GOT3 (cell line): ENCODE measurements at places on chromosomes 2 and 18.

DNA sequence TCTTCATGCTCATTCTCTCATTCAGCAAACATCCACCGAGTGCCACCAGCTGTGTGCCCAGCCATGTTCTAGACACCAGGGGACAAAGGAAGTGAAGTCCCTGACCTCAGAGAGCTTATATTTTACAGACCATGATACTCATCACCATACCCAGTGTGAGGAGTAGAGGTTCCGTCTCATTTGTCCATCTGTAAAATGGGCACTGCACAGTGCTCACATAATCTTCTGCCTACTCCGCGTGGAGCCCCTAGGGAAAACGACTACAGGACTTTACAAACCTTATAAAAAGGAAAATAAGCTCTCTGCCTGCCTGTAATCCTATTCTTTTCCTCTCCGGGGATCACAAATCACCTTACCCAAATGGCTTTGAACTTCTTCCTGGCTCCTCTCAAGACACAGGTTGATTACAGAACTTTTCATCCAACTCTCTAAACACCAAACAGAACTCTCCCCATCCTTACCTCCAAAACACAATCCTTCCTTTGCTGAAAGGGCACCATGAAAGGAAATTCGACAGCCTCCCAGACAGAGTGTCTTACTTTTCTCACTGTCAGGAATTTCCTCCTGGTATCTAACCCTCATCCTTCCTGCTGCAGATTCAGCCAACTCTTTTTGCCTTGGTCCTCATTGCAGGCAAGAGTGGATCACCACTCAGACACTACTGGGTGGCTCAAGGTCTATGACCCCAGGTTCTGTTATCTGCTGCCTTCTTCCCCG is 99.5 kb downstream of the TNS1 start:
- DNase-seq, result no peak

DNA sequence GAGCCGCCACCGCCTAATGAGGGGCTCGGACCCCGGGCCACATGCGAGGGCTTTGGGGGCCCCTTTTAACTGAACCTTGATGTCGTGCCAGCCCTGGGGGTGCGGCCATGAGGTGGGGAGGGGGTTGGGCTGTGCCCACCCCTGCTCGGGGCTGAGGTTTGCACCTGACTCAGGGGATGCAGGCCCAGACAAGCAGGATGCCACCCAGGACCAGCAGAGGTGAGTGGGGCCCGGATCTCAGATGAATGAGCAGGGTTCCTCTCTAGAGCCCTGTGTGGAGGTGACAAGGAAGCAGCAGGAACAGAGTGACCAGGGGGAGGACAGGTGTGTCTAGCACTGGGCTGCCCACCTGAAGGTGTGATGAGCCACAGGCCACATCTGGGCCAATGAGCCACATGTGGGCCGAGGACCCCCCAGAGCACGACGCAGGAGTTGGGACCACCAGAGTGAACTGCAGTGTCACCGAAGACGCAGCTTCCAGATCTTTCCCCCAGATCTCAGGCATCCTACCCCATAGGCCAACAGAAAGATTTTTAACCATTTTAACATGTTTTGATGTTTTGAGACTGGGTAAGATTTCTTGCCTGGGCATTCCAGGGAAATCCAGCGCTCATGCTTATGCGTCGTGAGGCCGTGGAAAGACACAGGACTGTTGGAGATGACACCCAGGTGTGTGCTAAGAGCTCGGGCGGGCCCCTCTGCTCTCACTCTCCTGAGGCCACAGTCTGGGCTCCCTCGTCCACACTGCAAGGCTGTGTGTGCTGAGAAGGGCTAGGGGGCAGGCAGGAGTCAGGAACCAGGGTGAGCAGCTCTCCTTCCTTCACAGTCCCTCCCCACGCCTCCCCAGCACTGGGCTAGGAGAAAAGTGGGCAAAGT is 73.6 kb downstream of the DDX1 start:
- no peak for DNase-seq

GRCh38 chr2:150472511-150472899 is 15.0 kb downstream of the RND3 start:
- DNase-seq, result no peak

- no peak for DNase-seq
These were observed 311.9 kb downstream of the MYCN start for GRCh38 chr2:16252251-16252650.

- no peak for DNase-seq
These were observed 17.1 kb upstream of the CACNB4 start for GRCh38 chr2:152115952-152116351.

DNA sequence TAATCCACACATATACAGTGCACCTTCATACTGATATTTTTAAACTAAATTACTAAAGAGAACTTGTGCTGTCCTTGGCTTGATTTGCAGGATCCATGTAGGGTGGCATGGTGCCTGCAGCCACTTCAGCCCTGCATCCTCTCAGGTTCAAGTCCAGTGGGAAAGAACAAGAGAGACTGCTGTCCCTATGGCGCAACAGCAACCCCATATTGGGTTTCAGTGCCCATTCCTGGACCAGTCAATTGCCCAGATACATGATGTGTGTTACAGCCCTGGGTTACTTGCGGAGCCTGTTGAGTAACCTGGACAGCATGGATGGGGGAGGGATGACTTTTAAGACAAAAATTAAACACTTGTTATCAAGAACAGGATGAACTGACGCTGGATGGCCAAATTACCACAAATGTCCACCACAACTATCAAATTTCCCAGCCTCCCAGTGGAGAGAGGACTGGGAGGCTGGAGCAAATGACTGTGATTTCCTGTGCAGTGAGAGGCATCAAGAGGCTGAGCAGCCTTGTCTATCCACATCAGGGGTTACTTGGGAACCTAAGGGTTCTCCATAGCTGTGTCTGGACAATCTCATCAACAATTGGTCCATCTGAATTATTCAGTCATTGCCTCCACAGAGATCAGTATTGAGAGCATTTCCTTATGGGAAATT is 162.0 kb downstream of the CAPN13 start:
- DNase-seq, result no peak

DNA sequence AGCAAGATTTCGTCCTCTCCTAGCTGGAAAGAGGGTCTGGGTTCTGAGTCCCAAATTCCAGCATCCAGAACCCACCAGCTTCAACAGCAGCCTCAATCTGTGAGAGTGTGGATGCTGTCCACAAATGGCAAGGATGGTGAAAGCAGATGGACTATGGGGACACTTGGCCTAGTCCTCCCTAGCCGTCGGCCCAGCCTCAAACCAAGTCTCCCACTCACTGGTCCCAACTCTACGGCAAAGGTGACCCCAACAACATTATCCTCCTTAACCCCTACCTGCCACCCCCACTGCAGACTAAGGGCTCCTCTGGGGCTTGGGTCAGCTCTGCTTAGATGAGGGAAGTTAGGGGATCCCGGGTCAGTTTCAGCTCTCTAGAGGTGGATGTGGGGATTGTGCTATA is 57.3 kb downstream of the TNS1 start:
- DNase-seq, result no peak

- DNase-seq, result no peak
These were observed 233.2 kb upstream of the TCF4 start for GRCh38 chr18:55821219-55821618.

DNA sequence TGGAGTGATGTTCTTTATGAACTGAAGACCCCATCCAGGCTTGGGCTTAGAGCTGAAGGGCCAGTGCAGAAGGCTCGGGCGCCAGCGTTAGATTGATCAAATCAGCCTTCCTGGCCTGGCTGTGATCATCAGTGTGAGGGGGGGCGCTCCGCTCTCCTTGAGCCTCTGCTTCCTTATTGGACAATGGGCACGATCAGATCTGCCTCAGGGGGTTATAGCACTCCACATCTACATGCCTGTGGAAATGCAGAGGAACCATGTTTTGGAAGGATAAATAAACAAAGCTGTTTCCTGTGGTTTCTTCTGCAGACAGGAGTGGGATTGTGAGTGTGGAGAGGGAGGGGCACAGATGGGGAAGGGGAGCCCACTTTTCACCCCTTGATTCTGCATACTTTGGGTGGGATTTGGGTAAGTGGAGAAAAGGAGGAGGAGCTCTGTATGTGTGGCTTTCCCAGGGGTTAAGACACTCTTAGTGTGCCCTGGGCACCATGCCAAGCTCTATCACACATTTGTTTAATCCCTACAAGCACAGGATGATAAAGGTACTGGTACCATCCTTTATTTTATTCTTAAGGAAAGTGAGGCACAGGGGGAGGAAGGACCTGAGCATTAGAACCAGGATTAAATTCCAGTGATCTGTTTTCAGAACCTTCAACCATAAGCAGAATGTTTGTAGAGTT is 150.5 kb downstream of the EN1 start:
- no peak for DNase-seq

- DNase-seq, result no peak
These were observed 1189.4 kb downstream of the DSC3 start for GRCh38 chr18:29853126-29853525.

- no peak for DNase-seq
These were observed 1.4 kb downstream of the RPRD1A start for GRCh38 chr18:36066001-36066400.

DNA sequence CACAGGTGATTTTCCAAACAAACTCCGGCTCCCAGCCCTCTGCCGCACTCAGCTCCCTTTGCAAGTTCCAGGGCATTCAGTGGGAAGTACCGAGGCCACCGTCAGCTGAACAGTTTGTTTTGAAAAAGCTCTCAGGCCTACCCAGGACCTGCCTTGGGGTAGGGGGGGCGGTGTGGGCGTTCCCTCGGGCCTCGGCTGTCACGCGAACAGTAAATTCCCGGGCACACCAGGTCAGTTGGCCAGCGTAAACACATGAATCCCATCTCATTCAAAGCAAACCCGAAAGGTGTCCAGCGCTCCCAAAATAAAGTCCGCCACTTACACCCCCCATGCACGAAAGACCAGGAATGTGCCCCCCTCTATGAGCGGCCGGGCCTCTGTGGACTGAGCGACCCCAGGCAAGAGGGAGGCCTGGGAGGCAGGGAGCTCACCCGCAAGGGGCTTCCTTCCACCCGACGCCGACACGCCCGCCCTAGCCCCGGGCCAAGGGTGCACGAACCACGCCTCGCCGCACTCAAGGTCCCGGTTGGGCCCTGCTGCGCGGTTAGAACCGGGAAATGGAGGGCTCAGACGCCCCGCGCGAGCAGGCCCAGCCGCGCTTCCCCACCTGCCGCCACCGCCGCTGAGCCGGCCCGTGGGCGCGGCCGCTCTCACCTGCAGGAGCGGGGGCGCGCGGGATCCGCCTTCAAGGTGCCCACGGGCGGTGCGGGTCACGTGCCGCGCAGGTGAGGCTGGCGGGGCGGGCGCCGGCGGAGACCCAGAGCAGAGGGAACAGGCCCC is at the start of gene WDSUB1:
WDSUB1 (minus strand) TSS at position 775 of the 780 bp plus-strand sequence. CDS start 3,634 bp downstream, outside the sequence.
- DNase-seq, result no peak

DNA sequence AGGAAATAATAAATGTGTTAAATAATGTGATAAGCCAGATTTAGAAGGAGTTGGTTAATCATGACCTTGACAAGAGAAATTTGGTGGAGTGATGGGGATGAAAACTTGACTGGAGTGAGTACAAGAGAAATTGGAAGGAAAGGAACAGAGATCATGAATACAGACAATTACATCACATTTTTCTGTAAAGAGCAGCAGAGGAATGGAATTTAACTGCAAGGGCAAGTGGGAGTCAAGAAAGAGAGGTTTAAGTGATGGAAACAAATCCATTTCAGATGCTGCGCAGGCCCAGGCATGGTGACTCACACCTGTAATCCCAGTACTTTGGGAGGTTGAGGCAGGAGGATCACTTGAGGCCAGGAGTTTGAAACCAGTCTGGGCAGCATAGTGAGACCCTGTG is 46.7 kb downstream of the ICA1L start:
- no peak for DNase-seq

DNA sequence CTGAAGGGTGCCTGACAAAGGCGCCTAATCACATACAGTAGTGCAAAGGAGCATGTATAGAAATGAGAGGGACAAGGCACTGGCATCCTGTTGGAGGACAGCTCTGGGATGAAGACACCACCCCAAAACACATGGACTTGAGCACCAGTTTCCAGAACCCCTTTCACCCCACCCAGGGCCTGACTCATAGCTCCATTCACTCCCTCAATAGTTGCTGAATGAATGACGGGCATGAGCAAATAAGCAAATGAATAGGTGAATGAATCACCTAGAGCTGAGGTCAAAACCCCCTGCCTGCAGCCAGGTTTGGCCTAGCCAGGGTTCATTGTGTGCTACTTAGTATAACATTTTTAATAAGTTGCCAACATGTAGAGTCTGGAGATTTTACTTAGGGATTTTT is 66.3 kb downstream of the NRP2 start:
- no peak for DNase-seq

- DNase-seq, result no peak
These were observed 20.1 kb upstream of the TNP1 start for GRCh38 chr2:216879727-216880508.

DNA sequence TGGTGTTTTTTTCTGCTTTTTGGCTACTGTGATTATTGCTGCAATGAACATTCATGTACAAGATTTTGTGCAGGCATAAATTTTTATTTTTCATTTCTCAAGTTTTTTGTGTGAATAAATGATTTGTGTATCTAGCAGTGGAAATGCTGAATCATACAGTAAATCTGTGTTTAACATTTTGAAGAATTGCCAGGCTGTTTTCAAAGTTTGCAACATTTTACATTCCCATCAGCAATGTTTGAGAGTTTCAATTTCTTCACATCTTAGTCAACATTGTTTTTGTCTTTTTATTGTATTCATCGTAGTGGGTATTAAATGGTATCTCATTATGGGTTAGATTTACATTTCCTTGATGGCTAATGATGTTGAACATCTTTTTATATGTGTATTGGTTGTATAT is 98.8 kb upstream of the RBMS1 start:
- DNase-seq, result no peak

GRCh38 chr2:68663371-68664156 is 20.2 kb downstream of the PROKR1 start:
- DNase-seq, result no peak

DNA sequence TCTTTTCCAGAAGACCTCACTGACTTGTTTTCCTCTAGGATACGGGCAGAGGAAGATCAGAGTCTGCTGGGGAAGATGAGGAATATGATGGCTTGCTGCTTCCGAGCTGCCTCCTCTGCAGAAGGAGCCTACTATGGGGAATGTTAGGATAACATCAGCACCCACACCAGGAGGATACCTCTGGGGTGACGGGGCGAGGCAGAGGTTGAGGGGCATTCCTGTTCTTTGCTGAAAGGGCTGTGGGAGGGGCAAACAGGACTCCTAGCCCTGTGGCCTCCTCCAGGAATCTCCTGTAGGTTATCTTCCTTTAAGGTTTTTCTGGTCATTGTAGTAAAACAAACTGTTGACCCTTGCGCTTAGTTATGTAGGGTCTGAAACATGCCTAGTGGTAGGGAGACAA is 102.5 kb downstream of the CRIM1 start:
- DNase-seq, result no peak

GRCh38 chr2:84687498-84688149 is 171.3 kb downstream of the DNAH6 start:
- DNase-seq, result no peak

GRCh38 chr2:217160103-217160743 is 300.4 kb upstream of the TNP1 start:
- no peak for DNase-seq

GRCh38 chr2:110980339-110981062 is 140.2 kb upstream of the BCL2L11 start:
- DNase-seq, result no peak

DNA sequence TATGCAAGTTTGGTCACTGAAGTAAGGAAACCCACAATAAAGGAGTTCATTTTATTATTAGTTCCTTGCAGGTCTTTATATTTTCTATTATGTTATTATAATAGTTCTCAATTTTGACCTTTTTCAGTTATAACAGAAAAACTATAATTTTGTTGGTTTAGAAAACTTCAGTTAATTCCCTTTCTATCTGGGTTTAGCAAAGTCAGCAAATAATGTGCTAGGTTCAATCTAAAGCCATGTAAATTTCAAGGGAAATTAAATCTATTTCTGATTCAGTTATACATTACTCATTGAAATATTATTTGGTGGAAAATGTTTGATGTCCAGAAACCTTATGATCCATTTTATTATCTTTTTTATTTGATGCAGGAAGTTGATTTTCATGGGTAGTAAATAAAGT is 43.7 kb downstream of the MYL1 start:
- no peak for DNase-seq
